ENCODE measurements at places on chromosomes 12 and 14. TPM values are rescaled to one million over a fixed set of nuclear protein-coding genes. Genes with fewer than 3 reads are reported as not detected.

DNA sequence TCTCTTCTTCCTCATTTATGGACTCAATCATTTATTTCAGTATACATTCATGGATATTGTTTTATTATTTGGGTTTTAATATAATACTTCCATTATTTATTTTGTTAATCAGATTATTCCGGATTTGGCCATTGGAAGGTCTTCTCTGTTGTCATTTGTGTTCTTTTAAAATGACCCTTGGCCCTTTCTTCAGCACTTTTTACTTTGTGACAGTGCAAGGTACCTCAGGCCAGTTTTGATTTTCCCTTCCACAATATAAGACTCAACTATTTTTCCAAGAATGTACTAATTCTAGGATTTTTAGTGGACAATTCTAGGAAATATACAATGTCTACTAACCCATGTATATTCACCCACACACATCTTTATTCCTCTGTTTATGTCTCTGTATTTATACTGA is 521.4 kb upstream of the FOXG1 start:
- DNase-seq: no peak

DNA sequence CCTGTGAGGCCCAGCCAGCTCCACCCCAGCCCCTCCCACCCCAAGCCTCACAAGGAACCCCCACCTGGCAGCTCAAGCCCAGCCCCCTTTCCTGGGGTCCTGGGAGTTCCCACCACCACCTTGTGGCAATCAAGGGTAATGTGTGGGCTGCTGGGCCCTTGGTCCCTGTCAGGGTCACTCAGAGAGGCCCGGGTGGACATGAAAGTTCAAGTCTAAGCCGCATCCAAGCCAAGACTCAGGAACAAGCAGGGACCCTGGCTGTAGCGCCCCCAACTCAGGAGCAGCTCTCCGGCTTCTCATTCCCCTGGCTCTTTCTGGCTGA is 106.4 kb upstream of the C14orf180 start:
- no peak for DNase-seq

The SERPINA12 gene
- not detected for total RNA-seq

The RPAP3 gene
- total RNA-seq: 19.7 TPM

The RHEBL1 gene
- total RNA-seq: 1.2 TPM

DNA sequence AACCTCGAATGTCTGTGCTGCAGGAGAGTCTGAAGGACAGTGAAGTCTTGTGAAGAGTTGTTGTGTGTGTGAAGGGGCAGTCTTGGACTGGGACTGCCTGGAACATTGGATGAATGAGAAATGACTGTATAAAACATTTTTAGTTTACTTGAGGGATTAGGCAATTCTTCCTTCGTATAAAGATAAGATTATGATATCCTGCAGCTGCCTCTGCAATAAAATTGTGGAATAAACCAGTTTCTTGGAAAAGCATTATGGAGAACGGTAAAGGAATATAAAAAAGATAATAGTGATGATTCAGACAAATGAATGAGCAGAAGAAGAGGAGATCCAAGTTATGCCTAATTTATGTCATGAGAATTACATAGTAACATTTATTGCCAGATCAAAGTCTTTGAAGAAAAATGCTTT is 30.9 kb upstream of the LUM start:
- no peak for DNase-seq

The BTG1 gene
- 56.2 TPM for total RNA-seq

The OR4K14 gene
- not detected for total RNA-seq

DNA sequence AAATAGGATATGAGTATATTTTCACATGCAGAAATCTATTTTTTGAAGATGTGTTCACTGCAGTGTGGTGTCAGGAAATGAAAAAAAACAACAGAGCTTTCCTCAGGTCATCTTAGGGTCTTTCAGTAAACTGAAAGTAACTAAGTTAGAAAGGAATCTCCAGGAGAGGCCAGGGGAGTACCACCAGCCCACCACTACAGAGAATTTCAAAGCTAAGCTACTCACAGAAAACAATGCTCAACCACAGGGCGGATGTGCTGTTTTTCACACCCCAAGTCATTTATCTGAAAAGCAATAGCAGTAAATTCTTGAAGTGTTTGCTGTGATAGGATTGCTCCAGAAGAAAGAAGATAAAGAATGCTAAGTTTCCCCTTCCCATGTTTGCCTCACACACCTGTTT is 79.0 kb downstream of the IFNG start:
- no peak for DNase-seq

The KRT71 gene
- not detected for total RNA-seq

GRCh38 chr12:78888568-78888967 is 24.0 kb downstream of the SYT1 start:
- no peak for DNase-seq

DNA sequence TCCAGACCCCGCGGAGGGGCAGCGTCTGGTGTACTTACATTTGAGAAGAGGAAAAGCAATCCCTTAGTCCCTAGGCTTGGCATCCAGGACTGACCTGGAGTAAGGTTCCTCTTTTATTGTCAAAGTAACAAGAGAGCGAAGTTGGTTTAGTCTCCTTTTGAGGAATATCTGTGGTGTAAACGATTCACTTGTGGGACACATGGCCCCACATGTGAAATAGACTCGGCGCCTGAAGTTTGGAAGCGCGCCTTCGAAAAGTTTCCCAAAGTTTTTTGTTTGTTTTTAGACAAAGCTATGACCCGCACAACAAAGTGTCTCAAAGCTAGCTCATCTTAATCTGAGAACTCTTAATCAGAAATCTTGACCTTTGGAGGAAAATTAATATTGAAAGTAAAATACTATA is 744 bp downstream of the STYX start:
- DNase-seq: peak; percentile 40

GRCh38 chr14:63268771-63269170 is 50.0 kb downstream of the GPHB5 start:
- no peak for DNase-seq

GRCh38 chr12:93868771-93869170 is 191.6 kb downstream of the CRADD start:
- DNase-seq: peak; percentile 82

DNA sequence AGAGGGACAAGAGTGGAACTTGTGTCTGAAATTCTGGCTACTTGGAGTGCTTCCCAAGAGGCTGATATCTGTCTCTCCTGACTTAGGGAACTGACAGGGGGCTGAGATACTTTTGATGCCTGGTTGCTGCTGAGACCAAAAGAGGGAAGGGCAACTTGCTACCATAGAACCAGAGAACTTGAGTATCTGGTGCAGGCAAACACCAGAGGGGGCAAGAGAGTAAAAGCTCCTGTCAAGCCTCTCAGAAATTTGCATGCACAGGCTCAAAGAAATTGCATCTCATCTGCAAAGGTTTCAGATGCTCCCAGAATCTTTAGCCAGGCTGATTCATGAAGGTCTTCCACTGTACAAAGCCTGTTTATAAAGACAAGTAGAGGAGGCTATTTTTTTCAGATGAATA is 391.3 kb upstream of the FOXG1 start:
- DNase-seq: no peak

Data from myocyte (in vitro differentiated cells).